Right renal cortex interstitium (tissue), 3 donors: ENCODE measurements at places on chromosomes 5 and 9. TPM values are rescaled to one million over a fixed set of nuclear protein-coding genes. Genes with fewer than 3 reads are reported as not detected.

GRCh38 chr5:77031891-77032290 lies 1.7 kb downstream of the AGGF1 start:
- no peak for DNase-seq

- DNase-seq: peak; percentile 18
These were observed 1126.7 kb upstream of the CDH9 start for GRCh38 chr5:28165096-28165495.

DNA sequence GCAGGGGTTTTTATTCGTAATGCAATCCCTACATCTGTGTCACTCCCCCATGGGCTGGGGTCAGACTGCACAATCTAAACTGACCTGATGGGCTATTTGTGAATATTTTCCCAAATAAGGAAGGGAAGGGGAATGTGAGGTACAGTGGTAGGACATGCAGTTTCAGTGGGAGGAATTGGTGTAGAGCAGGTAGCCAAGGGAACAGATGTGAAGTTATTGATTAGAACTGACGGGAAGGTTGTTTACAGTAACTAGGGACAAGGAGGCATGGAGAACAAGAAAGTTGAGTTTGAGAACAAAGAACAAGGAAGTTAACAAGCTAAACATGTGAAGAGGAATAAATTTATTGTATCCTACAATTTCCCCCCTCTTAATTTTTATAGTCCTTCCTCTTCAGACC lies 104.8 kb downstream of the CFAP95 start:
- no peak for DNase-seq

GABRG2 gene
- polyA plus RNA-seq: 0.06 TPM

SMIM33 gene
- not detected for polyA plus RNA-seq

BRD9 gene
- polyA plus RNA-seq: 36.4 TPM
